Naive thymus-derived CD8-positive, alpha-beta T cell (primary cell): ENCODE measurements at places on chromosomes 4 and X. TPM values are rescaled to one million over a fixed set of nuclear protein-coding genes. Genes with fewer than 3 reads are reported as not detected.

Gene SLC38A5
- 17.0 TPM for total RNA-seq

Gene GIMD1
- not detected for total RNA-seq

Gene PIN4
- 10.8 TPM for total RNA-seq

Gene KLKB1
- total RNA-seq, result 1.8 TPM

Gene XK
- not detected for total RNA-seq

Gene DUX4
- not detected for total RNA-seq

Gene CITED1
- not detected for total RNA-seq

Gene OTC
- not detected for total RNA-seq

Gene USP53
- total RNA-seq, result 29.5 TPM

Gene PDE6B
- total RNA-seq, result 20.7 TPM

Gene SCML1
- 30.1 TPM for total RNA-seq

Gene ADAMTS3
- total RNA-seq, result not detected

Gene PLXNB3
- total RNA-seq, result 0.41 TPM

Gene GUCY1A1
- not detected for total RNA-seq

Gene TMEM164
- total RNA-seq, result 18.3 TPM

Gene TIGD4
- 0.47 TPM for total RNA-seq

Gene MAP7D3
- 7.7 TPM for total RNA-seq

Gene KCND1
- 1.7 TPM for total RNA-seq

Gene HSD17B13
- 1.5 TPM for total RNA-seq
